Activated CD8-positive, alpha-beta T cell treated with anti-CD3 and anti-CD28 coated beads for 36 hours (primary cell): ENCODE measurements at places on chromosomes 5 and 9.

DNA sequence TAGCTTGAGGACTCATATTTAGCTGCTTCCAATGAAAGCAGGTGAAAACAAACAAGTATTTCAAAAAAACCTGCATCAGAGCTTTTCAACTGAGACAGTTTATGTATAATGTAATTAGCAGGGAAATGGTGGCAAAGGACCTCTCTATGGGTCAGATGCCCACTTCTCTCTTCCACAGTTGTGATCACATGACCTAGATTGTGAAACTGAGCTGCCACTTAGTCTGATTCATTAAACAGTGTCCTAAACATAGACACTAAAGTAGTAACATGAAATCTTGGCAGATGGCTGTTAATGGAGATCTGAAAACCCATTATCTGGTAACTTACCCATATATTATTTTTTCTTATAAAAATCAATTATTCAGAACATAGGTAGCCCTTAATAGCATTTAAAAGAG lies 663.6 kb upstream of the RIOK2 start:
- no peak for DNase-seq

GRCh38 chr5:88226881-88227450 lies 41.7 kb downstream of the TMEM161B start:
- DNase-seq, result no peak

DNA sequence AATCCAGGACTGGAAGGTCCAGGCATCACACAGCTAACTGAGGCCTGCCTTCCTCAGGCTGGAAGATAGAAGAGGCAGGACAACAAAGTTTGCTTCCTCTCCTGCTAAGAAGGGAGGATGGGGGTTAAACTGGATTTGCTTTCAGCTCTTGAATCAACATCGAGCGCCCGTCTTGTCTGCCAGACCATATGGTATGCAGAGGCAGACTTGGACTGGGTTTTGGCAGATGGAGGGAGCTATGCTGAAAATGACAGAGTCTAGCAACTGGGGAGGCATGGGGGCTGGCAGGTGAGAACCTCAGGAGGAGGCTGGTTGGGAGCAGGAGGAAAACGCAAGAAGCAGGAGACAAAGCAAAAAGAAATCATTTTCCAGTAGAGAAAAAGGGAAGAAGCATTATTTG lies 289.5 kb upstream of the IL12B start:
- DNase-seq, result no peak

GRCh38 chr9:88187631-88188030 lies 49.4 kb upstream of the SPATA31C2 start:
- no peak for DNase-seq

DNA sequence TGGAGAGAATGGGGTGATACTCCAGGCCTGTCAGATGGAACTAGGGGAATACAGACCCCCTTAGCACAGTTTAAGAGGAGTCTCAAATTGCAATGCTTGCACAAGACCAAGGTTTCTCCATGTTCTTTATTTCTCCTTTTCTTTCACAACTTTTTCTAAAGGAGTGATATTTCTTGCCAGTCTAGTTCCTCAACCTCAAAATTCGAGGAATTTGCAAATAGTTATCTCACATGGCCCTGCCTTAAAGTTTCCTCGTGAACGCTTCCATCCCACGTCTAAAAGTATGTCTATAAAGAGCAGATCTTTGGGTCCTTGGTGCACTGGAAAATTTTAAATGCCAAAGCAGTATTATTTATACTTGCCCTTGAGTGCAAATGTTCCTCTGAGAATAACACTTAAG lies 373.8 kb upstream of the KLF4 start:
- no peak for DNase-seq

DNA sequence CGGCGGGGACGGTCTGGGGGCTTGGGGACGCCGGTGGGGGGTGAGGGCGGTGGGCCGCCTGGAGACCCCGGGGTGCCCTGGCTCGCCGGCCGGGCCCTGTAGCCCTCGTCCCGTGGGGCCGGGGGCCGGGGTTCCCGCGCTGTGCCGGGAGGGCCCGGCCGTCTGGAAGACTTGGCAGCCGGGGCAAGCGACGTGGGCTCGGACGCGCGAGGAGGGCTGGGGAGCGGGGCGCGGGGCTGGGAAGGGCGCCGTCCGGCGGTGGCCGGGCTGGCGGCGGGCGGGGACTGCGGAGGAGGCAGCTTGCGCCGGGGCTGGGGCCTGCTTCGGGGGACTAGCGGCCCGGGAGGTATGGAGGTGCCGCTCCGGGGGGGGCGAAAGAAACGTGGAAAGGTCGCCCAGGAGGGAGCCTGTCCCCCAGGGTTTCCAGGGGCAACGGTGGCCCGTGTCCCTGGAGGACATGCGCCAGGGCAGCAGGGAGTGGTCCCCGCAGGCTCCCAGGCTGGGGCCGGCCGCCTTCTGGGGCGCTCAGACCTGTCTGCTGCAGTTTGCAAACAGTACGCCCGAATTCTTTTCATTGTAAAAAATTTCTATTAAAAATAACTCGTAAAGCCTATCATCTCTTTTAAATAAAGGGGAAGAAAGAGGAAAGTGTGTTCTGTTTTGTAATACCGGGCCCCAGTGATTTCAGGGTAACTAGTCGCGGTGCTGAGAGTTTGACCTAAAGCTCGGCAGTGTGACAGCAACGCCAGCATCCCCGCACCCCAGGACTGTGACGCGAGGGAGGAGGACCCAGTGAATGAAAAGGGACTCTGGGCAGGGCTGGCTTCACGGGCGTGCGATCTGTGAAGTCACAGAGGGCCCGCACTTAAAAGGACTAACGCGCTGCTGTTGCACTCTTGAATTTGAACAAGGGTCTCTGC lies 752 bp upstream of the ANKH start:
- DNase-seq, result peak; percentile 82

DNA sequence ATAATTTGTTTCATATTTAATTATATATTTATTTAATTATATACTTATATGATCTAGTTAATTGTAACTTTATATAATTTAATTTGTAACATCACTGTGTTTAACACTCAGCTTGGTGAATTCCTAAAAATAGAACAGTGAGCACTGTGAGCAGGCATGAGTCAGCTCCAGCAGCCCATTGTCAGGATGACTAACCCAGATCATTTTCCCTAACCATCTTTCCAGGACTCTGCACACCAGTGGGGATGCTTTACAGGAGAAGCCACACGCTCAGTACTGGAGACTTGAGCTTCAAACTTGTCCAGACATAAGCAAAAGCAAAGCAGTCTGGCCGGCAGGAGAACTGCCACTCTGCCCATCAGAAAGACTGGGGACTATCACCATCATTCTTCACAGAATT lies 446.2 kb upstream of the TRPC7 start:
- no peak for DNase-seq

DNA sequence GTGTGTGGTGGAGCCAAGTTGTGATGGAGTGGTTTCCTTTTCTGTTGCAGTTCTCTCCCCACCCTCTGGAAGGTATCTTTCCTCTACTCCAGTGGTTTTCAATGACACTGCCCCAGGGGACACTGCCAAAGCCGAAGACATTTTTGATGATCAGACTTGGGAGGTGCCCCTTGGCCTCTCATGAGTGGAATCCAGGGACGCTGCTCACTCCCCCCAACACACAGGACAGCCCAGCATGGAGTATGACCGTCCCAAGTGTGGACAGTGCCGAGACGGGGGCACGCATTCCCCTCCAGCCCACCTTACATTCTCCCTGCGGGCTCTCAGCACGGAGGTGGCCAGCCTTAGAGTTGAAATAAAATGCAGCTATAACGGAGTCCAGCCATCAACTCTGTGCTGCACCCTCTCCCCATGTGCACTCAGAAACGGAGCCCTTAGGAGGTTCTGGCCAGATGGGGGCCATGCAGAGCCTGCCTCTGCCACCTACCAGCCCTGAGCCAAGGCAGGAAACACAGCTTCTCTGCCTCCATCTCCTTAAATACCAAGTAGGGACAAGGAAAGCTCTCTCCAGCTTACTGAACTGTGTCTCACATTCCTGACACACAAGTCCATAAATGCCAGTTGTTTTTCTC lies 150.8 kb downstream of the ROR2 start:
- no peak for DNase-seq

- no peak for DNase-seq
Measured at GRCh38 chr5:62115014-62115413, 191.0 kb upstream of the KIF2A start.

GRCh38 chr5:31270396-31270795 lies 76.9 kb downstream of the CDH6 start:
- DNase-seq, result no peak

GRCh38 chr5:52837068-52837467 lies 49.4 kb downstream of the ITGA1 start:
- no peak for DNase-seq

- DNase-seq, result no peak
Measured at GRCh38 chr5:56791396-56791795, 24.0 kb upstream of the MAP3K1 start.

GRCh38 chr5:5182508-5183188 lies 42.5 kb downstream of the ADAMTS16 start:
- no peak for DNase-seq

GRCh38 chr9:114957558-114957957 lies 27.2 kb upstream of the TNFSF8 start:
- DNase-seq, result peak; percentile 13

DNA sequence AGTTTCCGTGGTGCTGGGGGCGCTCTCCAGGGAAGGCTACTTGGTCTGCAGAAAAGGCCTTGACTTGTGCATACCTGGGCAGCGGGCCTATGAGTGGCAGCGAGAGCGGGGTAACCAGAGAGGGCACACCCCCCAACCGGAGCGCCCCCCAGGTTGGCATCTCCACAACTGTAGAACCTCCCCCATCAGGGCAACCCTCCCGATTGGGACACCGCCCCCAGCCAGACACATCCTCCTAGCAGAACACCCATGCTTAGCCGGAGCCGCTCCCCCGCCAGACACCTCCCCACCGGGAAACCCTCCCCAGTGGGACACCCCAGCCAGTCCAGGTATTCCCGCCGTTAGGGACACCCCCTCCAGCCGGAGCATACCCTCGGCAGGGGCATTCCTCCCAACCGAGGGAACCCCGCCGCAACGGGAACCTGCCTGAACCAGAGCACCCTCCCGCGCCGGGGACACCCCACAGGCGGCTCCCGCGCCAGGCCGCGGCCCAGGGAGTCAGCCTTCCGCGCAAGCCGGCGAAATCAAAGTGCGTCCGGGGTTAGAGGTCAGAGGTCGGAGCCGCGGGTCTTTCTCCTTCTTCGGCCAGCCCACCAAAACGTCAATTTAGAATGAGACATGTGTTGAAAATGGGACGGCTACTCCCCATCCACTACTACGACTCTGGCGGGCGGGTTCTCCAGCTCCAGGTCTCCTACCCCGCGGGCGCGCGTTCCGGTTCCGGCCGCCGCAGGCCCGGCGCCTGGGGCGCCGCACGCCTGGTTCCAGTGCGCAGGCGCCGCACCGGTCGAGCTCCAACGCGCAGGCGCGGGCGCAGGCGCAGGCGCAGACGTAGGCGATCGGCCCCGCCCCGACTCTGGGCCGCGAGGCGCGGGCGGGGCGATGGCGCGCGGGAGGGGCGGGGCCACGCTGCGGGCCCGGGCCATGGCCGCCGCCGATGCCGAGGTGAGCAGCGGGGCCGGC lies at the start of gene EHMT1:
Gene EHMT1 (plus strand): TSS at position 901 of the 963 bp plus-strand sequence. CDS start 24 bp downstream, at position 925.
- DNase-seq, result peak; percentile 85

GRCh38 chr9:77769246-77769645 lies 121.1 kb upstream of the GNA14 start:
- no peak for DNase-seq

- no peak for DNase-seq
Measured at GRCh38 chr5:138489683-138490061, 24.4 kb downstream of the EGR1 start.

GRCh38 chr9:98750364-98751060 lies 41.8 kb upstream of the GABBR2 start:
- no peak for DNase-seq

GRCh38 chr5:55306641-55307382 lies 682 bp downstream of the DHX29 start:
- no peak for DNase-seq

GRCh38 chr5:175542232-175542965 lies 64.0 kb downstream of the SFXN1 start:
- peak; percentile 72 for DNase-seq

- DNase-seq, result no peak
Measured at GRCh38 chr5:55650386-55650785, 61.7 kb downstream of the SLC38A9 start.

- no peak for DNase-seq
Measured at GRCh38 chr9:96080364-96080763, 204.9 kb downstream of the ERCC6L2 start.
